Endodermal cell (in vitro differentiated cells): ENCODE measurements at places on chromosomes 13 and 19. TPM values are rescaled to one million over a fixed set of nuclear protein-coding genes. Genes with fewer than 3 reads are reported as not detected.
A peak's percentile ranks its signal among the peaks of the same experiment; 100 is the strongest.

DNA sequence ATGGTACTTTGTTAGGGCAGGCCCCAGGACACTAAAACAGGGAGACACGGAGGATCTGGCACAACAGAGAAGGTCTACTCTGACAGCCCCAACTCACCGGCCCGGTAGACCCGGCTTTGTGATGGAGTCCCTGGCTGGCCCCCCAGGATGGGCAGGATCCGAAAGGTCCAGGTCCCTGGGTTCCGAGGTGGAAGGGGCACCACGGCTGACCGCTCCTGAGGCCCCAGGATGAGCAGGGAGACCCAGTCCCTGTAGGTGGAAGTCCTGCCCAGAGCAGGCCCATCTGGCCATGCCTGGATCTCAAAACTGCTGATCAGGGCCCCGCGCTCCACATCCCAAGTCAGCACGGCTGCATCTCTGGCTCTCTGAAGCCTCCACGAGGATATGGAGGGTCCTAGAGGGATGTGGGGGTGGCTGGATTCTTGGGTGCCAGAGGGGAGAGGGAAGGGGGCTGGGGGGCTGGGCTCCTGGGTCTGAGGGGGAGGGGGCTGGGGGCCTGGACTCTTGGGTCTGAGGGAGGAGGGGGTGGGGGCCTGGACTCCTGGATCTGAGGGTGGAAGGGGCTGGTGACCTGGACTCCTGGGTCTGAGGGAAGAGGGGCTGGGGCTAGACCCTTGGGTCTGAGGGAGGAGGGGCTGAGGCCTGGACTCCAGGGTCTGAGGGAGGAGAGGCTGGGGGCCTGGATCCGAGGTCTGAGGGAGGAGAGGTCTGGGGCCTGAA is 4.6 kb downstream of the VSIG10L start:
- H3K36me3 ChIP-seq: peaks cover 2% of the 10 kb centered on the region
- H3K27ac ChIP-seq: no peak overlapping the region
- peaks cover 7% of the 10 kb centered on the region for H3K4me1 ChIP-seq
- peak; percentile 42 for DNase-seq

GRCh38 chr19:14023404-14024235 is 4.3 kb upstream of the RLN3 start:
- H3K27ac ChIP-seq: peak overlapping the region; percentile 6
- DNase-seq: peak; percentile 89
- no peaks in the 10 kb centered on the region for H3K36me3 ChIP-seq
- no peaks in the 10 kb centered on the region for H3K4me1 ChIP-seq
- H3K27me3 ChIP-seq: no peaks in the 10 kb centered on the region
- H3K4me3 ChIP-seq: no peak overlapping the region

GRCh38 chr19:3694361-3695123 is 5.7 kb downstream of the PIP5K1C start:
- no peak overlapping the region for H3K27ac ChIP-seq
- no peak for DNase-seq
- H3K27me3 ChIP-seq: no peaks in the 10 kb centered on the region
- H3K36me3 ChIP-seq: peaks cover 4% of the 10 kb centered on the region
- H3K4me1 ChIP-seq: no peaks in the 10 kb centered on the region

DNA sequence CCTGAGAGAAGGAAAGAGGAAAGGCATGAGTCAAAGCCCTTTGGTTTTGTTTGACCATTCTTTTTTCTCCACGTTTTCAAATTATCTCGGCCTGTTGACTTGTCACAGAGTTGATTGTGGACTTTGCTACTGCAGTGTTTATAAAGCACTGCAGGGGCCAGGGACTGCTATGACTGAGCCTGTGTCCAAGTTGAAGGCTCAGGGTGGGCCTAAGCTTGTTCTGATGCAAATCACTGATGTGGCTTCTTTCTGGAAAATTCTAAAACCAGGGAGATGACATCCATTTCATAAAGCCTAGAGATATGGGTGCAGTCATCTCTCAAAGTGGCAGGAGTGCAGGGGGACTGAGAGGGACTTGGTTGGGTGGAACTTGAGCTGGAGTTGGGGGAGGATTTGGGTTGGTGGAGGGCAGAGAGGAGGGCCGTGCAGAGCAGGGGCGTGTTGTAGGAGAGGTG is 1.2 kb upstream of the CXCL17 start:
- no peaks in the 10 kb centered on the region for H3K36me3 ChIP-seq
- no peak overlapping the region for H3K4me3 ChIP-seq
- DNase-seq: no peak
- peaks cover 16% of the 10 kb centered on the region for H3K4me1 ChIP-seq

CYP4F8 gene
- total RNA-seq: not detected in 2 replicates

- no peak overlapping the region for H3K27ac ChIP-seq
- no peaks in the 10 kb centered on the region for H3K4me1 ChIP-seq
- DNase-seq: no peak
- no peaks in the 10 kb centered on the region for H3K36me3 ChIP-seq
- no peaks in the 10 kb centered on the region for H3K27me3 ChIP-seq
Observed at GRCh38 chr19:51754109-51754508, 2.4 kb upstream of the FPR1 start.

FUT1 gene
- total RNA-seq: 5.4 and 5.5 TPM in 2 replicates

ZNF865 gene
- 11.1 to 16.0 TPM (median 14.9 TPM) in 3 replicates for total RNA-seq

GRCh38 chr13:98977568-98978265 is at the start of gene DOCK9:
DOCK9 (minus strand) TSS chr13:98978064; CDS start chr13:98977909, 155 bp downstream.
- H3K27ac ChIP-seq: peak within 1 kb of the TSS; percentile 34
- no peaks in the 10 kb centered on the region for H3K36me3 ChIP-seq
- peaks cover 30% of the 10 kb centered on the region for H3K4me1 ChIP-seq
- no peaks in the 10 kb centered on the region for H3K27me3 ChIP-seq

GRCh38 chr19:41276231-41276630 is 12.1 kb downstream of the HNRNPUL1 start:
- H3K4me1 ChIP-seq: no peaks in the 10 kb centered on the region
- no peaks in the 10 kb centered on the region for H3K27me3 ChIP-seq
- H3K27ac ChIP-seq: no peak overlapping the region
- peaks cover 98% of the 10 kb centered on the region for H3K36me3 ChIP-seq
- DNase-seq: no peak

PRRG2 gene
- total RNA-seq: 2.6 and 3.7 TPM in 2 replicates

- H3K4me1 ChIP-seq: no peaks in the 10 kb centered on the region
- DNase-seq: no peak
- peak overlapping the region; percentile 20 for H3K4me3 ChIP-seq
- H3K27me3 ChIP-seq: no peaks in the 10 kb centered on the region
- no peak overlapping the region for H3K27ac ChIP-seq
- no peaks in the 10 kb centered on the region for H3K36me3 ChIP-seq
Observed at GRCh38 chr13:57865600-57866294, 234.2 kb downstream of the PCDH17 start.

- H3K27me3 ChIP-seq: no peaks in the 10 kb centered on the region
- no peaks in the 10 kb centered on the region for H3K4me1 ChIP-seq
- peak; percentile 97 for DNase-seq
- H3K4me3 ChIP-seq: no peak overlapping the region
Observed at GRCh38 chr19:41951686-41952172, 7.4 kb downstream of the RABAC1 start.

DNA sequence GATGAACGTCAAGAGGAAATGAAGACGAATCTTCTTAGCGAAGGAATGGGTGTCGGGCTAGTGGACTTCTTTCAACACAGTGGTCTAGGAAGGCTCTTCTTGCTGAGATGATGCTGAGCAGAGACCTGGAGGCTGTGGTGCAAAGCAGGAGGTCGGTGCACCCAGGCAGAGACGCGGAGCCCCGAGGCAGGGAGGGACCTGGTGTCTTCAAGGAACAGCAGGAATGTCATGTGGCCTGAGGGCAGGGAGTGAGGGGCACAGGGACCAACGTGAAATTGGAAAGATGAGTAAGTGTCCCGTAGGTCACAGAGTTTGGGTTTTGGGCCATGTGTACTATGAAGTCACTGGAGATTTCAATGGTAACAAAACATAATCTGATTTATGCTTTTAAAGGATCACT is 11.4 kb upstream of the CDC42EP5 start:
- no peak overlapping the region for H3K27ac ChIP-seq
- no peaks in the 10 kb centered on the region for H3K36me3 ChIP-seq
- H3K4me3 ChIP-seq: no peak overlapping the region
- no peaks in the 10 kb centered on the region for H3K27me3 ChIP-seq
- DNase-seq: no peak
- H3K4me1 ChIP-seq: no peaks in the 10 kb centered on the region

- no peak overlapping the region for H3K4me3 ChIP-seq
- no peak for DNase-seq
- H3K36me3 ChIP-seq: peaks cover 4% of the 10 kb centered on the region
- H3K4me1 ChIP-seq: no peaks in the 10 kb centered on the region
- peaks cover 20% of the 10 kb centered on the region for H3K27me3 ChIP-seq
- H3K27ac ChIP-seq: no peak overlapping the region
Observed at GRCh38 chr19:45344621-45345505, 4.3 kb downstream of the KLC3 start.

DNA sequence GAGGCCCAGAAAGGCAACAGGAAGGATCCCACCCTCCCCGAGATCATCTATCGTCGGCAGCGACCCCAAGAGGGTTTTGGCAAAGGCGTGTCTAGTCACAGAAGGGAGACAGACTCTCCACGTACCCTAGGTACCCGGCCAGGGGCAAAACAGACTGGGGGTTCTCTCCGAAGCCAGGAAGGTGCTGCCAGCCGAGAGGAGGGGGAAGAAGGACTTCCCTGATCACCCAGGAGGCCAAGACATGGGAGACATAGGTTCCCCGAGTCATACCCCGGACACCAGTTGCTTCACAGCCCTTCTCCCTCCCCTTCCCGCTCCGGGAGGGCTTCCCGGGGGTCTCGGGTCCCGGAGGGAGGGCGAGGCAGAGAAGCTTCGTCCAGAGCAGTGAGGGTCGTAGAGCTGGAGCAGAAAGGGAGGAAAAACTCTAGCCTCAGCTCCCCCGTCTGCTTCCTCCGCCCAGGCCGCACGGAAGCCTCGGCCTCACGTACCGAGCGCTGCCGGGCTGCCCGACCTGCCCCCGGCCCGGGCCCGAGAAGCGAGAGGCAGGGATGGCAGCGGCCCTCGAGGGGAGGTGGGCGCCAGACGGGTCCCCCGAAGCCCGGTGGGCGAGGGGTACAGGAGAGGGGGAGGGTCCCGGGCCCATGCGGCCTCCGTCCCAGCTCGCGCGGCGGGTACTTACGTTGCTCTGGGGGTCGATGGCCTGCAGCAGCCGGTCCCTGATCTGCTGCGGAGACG is 644 bp downstream of the MED26 start:
- peak; percentile 56 for DNase-seq
- peaks cover 35% of the 10 kb centered on the region for H3K36me3 ChIP-seq
- H3K4me1 ChIP-seq: peaks cover 5% of the 10 kb centered on the region
- peak overlapping the region; percentile 86 for H3K4me3 ChIP-seq
- no peaks in the 10 kb centered on the region for H3K27me3 ChIP-seq

GRCh38 chr19:18144906-18145305 is 8.1 kb upstream of the PIK3R2 start:
- H3K4me1 ChIP-seq: no peaks in the 10 kb centered on the region
- no peak for DNase-seq
- no peak overlapping the region for H3K27ac ChIP-seq
- peaks cover 13% of the 10 kb centered on the region for H3K36me3 ChIP-seq

CRB3 gene
- total RNA-seq: 46.3 to 70.8 TPM (median 46.4 TPM) in 3 replicates

- DNase-seq: peak; percentile 93
- no peaks in the 10 kb centered on the region for H3K4me1 ChIP-seq
- H3K27ac ChIP-seq: no peak overlapping the region
- peaks cover 42% of the 10 kb centered on the region for H3K27me3 ChIP-seq
- no peak overlapping the region for H3K4me3 ChIP-seq
Observed at GRCh38 chr19:12828494-12828893, 5.9 kb downstream of the RTBDN start.

GRCh38 chr13:94329754-94330551 is 149.5 kb downstream of the DCT start:
- H3K4me1 ChIP-seq: peaks cover 18% of the 10 kb centered on the region
- no peak overlapping the region for H3K27ac ChIP-seq
- H3K36me3 ChIP-seq: no peaks in the 10 kb centered on the region

DNA sequence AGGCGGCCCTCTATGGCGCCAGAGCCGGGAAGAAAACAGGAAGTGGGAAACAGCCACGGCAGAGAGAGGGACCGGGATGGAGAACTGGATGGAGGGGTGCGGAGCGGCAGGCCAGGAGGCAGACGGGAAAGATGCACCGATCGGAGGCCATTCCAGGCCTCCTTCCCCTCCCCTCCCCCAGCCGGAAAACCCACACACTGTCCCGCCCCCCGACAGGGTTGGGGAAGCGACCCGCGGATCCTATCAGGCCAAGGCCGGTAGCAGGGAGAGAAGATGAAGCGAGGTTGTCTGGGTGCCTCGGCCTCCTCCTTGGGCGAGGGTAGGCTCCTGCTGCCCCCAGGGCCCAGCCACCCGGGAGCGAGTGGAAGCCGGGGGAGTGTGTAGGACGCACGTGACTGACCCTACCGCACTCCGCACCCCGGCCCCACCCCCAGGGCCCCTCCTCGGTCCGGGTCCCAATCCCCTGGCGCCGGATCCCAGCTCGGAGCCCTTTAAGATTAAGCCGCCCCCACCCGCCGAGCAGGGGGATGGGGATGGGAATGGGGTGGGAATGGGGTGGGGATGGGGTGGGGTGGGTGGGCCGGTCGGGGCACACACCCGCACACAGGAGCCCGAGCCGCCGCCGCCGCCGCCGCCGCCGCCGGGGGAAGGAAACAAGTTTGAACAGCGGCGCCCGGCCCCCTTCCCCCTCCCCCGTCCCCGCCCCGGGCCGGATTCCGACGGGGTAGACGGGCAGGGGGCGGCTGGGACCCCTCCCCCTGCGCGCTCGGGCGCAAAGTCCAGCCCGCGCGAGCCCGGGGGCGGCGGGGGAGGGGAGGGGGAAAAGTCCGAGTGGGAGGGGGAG is 1.5 kb downstream of the ERF start:
- peak overlapping the region; percentile 88 for H3K27ac ChIP-seq
- H3K4me3 ChIP-seq: peak overlapping the region; percentile 90
- peaks cover 14% of the 10 kb centered on the region for H3K36me3 ChIP-seq
- H3K4me1 ChIP-seq: no peaks in the 10 kb centered on the region
- peak; percentile 91 for DNase-seq

- peak overlapping the region; percentile 69 for H3K4me3 ChIP-seq
- H3K36me3 ChIP-seq: peaks cover 17% of the 10 kb centered on the region
- H3K4me1 ChIP-seq: no peaks in the 10 kb centered on the region
- peak; percentile 73 for DNase-seq
- H3K27ac ChIP-seq: peak overlapping the region; percentile 70
Observed at GRCh38 chr19:1445932-1446712, 3.8 kb upstream of the APC2 start.

DNA sequence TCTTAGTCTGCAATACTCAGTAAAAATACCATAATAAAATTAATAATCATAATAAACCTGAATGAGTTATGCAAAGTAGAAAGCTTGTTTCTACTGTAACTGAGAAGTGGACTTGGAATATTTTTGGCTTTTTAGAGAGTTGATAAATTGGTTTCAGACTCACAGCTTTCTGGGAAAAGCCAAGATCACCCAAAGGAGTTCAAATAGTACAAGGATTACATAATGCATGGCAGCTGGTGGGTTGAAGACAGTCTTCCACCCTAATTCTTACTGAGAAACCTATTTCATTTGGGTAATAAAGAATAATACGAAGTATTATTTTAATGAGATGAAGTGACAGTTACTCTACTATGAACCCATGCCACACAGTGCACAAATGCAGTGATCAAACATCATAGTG is 139.4 kb upstream of the KLF12 start:
- no peaks in the 10 kb centered on the region for H3K36me3 ChIP-seq
- H3K27me3 ChIP-seq: no peaks in the 10 kb centered on the region
- H3K4me3 ChIP-seq: no peak overlapping the region
- H3K27ac ChIP-seq: no peak overlapping the region
